ENCODE measurements at places on chromosomes 1 and 21.

GRCh38 chr1:202862679-202863560, 26.0 kb downstream of the RABIF start:
- DNase-seq: no peak

DNA sequence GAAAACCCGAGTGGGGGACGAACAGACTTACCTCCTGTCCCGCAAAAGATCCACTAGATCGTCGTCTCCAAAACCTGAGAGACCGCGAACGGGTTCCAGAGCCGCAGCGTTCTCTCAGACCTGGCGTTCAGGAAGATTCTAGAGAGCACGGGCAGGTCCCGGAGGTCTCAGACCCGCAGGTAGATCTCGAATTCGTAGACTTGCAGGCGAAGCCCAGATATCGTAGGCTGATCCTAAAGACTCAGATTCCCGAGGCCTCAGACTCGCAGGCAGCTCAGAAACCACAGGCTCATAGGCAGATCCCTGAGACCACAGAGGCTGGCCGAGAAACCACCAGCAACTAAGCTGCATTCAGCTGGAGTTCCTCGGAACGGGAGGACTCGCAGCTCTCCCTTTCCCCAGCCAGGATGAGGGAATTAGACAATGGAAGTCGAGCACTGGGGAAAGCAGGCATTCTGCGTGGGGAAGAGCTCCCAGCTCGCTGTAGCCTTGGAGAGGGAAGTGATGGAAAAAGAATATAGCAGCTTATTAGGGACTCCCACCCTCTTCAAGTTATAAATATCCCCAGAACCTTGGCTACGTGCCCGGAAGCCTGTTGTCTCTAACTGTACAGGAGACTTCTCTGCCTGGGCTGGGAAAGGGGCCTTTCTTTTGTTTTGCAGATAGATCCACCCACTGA, at the start of gene ZNF436:
TSS of gene ZNF436 (minus strand) at position 502 of the 679 bp plus-strand sequence. CDS start 1,831 bp downstream, outside the sequence.
- peak; percentile 61 for DNase-seq

- DNase-seq: no peak
Observed at GRCh38 chr1:16451841-16452528, 11.5 kb downstream of the NECAP2 start.

GRCh38 chr21:35382696-35383095, 333.6 kb upstream of the RUNX1 start:
- DNase-seq: no peak

DNA sequence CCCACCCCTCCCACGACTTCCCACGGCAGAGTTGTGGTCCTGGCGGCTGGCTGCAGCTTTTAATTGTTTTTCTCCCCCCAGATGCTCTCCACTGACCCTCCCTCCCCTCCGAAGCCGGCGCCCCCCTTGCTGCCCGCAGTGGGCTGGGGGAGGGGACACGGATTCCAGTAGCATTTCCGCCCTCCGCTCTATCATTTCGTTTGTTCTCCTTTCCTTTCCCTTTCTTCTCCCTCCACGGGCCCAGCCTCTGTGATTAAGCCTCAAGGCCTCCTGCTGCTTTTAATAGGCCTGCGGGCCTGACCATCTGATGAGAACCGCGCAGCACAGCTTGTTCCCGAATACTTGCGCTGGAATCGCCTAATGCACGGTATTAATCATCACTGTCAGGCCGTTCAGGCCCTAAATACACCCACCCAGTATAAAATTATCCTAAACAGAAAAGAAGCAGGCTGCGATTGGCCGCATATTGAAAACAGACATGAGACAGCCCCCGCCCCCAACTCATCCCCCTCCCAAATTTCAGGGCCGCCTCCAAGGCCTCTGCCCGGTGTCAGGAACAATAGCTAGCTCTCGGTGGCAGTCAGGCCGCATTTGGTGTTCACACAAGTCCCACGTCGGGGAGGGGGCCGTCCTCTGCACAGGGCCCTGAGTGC, 102.0 kb upstream of the ARHGEF16 start:
- peak; percentile 71 for DNase-seq

- no peak for DNase-seq
Observed at GRCh38 chr21:45134279-45135076, 60.1 kb downstream of the ADARB1 start.

DNA sequence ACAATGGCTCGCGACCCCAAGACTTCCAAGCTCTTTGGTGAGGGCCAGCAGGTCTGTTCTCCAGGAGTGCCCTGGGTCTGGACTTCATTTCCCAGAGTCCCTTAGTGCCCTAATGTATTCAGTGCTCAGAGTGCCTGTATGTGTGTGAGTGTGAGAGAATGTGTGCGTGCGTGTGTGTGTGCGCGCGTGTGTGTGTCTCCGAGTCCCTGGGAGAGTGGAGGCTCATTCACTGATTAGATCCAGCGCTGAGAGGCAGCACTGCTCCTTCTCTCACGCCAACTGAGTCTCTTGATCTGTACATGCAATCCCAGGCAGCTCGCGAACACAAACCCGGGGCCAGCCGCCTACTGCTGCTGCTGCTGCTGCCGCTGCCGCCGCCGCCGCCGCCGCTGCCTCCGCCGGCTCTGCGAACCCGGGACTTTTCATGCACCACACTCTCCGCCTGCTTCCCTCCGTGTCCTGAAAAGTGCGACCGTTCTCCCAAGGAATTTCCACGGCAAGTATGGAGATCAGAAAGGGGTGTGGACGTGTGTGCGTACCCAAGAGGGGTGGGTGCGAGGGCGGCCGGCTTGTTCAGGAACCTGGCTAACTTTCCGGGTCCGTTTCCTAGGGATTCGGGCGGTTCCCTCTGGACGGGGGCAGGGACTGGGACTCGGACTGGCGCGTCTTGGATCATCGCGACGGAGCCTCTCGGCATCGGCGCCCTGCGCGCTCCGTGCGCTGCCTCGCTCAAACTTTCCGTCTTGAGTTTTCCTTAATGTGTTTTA, at the start of gene RNF220:
TSS of gene RNF220 (plus strand) at position 225 of the 767 bp plus-strand sequence.
- peak; percentile 78 for DNase-seq

DNA sequence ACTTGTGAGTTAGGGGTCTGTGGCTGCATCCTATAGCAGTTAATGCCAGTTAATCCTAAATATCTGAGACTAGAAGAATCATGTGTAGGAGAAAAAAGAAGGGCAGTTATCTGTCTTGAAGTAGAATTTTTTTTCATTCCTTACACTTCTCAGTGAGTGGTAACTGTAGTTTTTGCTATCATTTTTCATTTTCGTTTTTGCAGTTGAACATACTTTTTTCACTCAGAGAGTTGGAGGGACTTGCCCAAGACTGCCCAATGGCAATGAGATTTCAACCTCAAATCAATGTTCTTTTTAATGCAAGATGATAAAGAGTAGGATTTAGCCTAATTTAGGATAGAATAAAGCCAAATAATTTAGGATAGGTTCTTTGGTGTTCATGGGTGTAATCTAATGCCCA, 5.5 kb downstream of the PRDX6 start:
- DNase-seq: no peak

- DNase-seq: no peak
Observed at GRCh38 chr1:4108758-4109627, 208.9 kb upstream of the C1orf174 start.

GRCh38 chr1:25568834-25569596, 25.6 kb downstream of the LDLRAP1 start:
- DNase-seq: peak; percentile 54

- DNase-seq: no peak
Observed at GRCh38 chr1:25517476-25518394, 25.7 kb upstream of the LDLRAP1 start.

GRCh38 chr1:202291961-202292712, 49.6 kb downstream of the UBE2T start:
- DNase-seq: peak; percentile 88

- peak; percentile 36 for DNase-seq
Observed at GRCh38 chr1:110339407-110340206, 430 bp downstream of the RBM15 start.

GRCh38 chr1:97660431-97661105, 260.3 kb downstream of the DPYD start:
- no peak for DNase-seq

- peak; percentile 40 for DNase-seq
Observed at GRCh38 chr1:108072212-108072611, 107.2 kb upstream of the VAV3 start.

- DNase-seq: no peak
Observed at GRCh38 chr1:14253676-14254075, 344.8 kb upstream of the KAZN start.

- DNase-seq: no peak
Observed at GRCh38 chr1:183379951-183380350, 38.2 kb downstream of the NMNAT2 start.

DNA sequence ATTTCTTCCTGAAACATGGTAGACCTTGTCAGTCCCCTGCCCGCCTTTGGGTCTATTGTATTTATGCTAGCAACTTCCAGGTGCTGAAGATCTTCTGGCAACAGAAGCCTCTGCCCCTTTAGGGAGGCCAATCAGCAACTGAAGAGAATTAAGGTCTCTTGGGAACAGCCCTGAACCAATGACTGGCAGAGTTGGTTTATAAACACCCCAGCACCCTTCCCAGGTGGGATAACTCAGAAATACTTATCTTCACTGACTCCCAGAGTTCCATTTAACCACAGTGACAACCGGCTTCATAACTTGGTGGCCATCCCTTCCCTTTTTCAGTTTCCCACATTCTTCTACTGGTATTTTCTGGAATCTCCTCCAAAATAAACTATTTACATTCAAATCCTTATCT, 27.2 kb upstream of the TMCO1 start:
- no peak for DNase-seq

GRCh38 chr1:43549921-43550597, 19.4 kb downstream of the PTPRF start:
- DNase-seq: peak; percentile 92

GRCh38 chr1:73813716-73814115, 384.3 kb downstream of the LRRIQ3 start:
- DNase-seq: no peak

- DNase-seq: no peak
Observed at GRCh38 chr21:33026878-33027400, 1.2 kb downstream of the OLIG2 start.

GRCh38 chr1:119637710-119638109, 10.4 kb downstream of the ZNF697 start:
- no peak for DNase-seq

- no peak for DNase-seq
Observed at GRCh38 chr1:2962541-2962940, 58.7 kb upstream of the ACTRT2 start.

- DNase-seq: no peak
Observed at GRCh38 chr1:237911911-237912310, 21.2 kb upstream of the ZP4 start.

GRCh38 chr1:34272152-34272551, 95.4 kb downstream of the C1orf94 start:
- DNase-seq: no peak

Measured in NCI-H226 (cell line).